Ecto neural progenitor cell (in vitro differentiated cells): ENCODE measurements at places on chromosomes 6 and 20.
A peak's percentile ranks its signal among the peaks of the same experiment; 100 is the strongest.

- DNase-seq, result no peak
Measured at GRCh38 chr20:43681468-43681942, 14.6 kb downstream of the MYBL2 start.

DNA sequence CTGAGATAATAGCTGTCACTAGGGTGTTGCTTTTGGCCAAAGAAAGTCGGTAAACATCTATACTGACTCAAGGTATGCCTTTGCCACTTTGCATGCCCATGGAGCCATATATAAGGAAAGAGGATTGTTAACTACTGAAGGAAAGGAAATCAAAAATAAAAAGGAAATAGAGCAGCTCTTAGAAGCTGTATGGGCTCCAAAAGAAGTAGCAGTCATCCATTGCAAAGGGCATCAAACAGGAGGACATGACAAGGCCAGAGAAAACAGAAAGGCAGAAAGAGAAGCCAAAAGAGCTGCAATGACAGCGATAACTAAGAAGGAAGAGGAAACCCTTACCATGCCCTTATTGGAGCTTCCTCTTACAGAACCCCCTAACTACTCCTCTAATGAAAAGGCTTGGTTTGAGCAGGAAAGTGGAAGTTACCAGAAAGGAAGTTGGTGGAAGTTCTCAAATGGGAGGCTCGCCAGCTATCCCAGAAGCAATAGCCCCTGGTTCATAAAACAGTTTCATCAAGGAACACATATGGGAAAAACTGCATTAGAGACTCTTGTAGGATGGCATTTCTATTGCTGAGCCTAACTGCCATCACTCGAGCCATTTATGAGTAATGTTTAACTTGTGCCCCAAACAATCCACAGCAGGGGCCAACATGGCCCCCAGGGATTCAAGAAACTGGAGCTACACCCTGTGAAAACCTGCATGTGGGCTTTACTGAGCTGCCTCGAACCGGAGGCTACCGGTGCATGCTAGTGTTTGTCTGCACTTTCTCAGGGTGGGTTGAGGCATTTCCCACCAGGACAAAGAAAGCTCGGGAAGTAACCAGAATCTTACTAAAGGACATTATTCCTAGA is 7.0 kb downstream of the IL22RA2 start:
- no peak for DNase-seq

GRCh38 chr6:2783188-2783963 is 18.2 kb downstream of the WRNIP1 start:
- no peak for DNase-seq

- DNase-seq, result no peak
Measured at GRCh38 chr6:141482796-141483597, 649.7 kb upstream of the GJE1 start.

DNA sequence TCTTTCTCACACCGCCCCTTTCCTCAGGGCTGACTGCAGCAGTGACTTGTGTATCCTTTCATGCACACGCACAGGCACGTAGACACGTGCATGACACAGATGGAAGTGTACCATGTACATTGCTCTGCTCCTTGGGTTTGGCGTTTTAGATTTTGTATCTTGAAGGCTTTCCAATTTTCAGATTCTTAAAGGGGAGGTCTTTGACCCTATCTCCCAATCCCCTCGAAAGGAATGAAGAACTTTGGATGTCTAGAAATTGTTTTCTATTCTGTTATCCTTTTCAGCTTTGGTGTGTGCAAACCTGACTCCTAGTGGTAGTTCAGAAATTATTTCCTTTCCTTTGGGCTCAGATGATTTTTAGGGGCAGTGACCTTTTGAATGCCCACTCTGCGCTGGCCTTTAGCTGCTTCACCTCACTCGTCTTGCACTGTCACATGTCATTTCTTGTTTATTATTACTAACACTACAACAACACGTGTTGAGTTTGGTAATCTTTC is 63.0 kb downstream of the HIVEP1 start:
- no peak for DNase-seq

DNA sequence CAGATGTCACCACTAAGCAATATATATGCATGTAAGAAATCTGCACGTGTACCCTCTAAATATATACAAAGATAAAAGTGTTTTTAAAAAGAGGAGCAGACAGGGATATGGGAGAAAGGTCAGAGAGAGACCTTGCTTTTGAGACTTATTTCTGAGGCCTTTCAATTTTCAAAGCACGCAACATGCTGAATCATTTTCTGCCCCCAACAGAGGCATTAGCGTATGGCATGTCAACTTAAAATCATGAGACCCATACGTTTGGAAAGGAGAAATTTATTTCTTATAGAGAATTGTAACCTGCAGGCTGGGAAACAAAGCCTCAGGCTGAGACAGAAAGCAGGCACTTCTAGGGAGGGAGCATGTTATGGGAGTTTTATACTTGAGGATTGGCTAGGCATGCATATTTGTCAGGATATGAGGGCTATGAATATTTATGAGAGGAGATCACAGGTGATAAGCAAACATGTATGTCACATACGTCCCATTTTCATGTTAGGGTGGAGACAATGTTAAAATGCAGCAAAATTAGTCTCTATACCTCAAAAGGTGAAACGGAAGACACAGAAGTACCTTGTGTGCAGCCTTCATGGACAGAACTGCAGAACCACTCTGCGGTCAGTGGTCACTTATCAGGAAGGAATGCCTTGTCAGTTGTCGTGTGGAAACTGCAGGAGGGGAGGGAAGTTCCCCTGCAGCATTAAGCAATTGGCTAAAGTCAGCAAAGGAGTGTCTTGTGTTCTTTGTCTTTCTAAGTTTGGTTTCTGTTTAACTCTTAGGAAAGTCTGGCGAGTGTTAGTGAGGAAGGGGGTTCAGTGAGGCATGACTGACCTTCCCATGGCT is 6.3 kb upstream of the GABRR2 start:
- DNase-seq, result no peak

GRCh38 chr6:36350681-36351571 is 14.2 kb upstream of the BNIP5 start:
- no peak for DNase-seq

DNA sequence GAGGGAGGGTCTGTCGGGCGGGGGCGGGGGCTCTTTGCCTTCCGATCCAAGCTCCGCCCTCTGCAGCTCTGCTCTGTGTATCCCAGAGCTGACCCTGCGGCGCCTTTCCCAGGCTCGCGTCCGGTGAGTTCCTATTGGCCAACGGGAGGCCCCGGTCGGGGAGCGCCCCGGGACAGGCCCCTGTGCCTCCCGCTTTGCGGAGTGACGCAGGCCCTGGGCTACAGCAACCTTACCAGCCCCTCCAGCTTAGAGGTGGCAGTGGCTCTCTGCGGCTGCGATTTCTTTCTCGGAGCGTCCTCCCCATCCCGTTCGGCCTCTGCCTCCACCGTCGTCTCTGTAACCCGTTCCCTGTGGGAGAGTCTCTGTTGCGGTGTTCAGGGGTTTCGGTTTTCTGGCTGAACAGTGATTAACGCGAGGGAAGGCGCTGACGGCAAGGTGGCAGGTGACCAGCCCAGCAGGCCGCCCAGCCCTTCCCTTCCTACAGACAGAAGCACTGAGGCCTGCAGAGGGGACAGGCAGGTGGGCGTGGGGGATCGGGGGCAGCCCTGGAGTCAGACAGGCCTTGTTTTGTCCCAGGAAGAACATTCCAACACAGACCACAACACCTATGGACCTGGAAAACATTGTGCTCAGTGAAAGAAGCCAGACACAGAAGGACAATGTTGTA is 18.1 kb upstream of the CEBPB start:
- DNase-seq, result peak; percentile 90

GRCh38 chr20:22060610-22061009 is 355.1 kb downstream of the PAX1 start:
- no peak for DNase-seq

- no peak for DNase-seq
Measured at GRCh38 chr20:64100946-64101688, 6.2 kb downstream of the NPBWR2 start.

DNA sequence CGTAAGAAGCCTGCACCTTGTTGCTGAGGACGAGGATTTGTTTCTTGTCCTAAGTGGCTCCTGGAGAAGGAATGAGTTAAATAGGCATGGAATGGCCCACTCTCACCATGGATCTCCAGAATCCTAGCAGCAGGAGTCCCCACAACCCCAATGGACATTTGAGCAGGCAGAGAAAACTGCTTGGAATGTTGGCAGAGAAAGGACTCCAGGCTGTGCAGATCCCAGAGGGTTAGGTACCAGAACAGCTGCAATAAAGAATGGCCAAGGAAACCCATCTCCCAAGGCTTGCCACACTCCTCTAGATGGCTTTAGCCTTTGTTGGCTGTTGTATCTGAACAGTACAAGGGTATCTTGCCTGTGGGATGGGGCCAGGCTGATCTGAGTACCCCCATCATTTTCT is 1415.7 kb upstream of the ADGRB3 start:
- DNase-seq, result no peak

DNA sequence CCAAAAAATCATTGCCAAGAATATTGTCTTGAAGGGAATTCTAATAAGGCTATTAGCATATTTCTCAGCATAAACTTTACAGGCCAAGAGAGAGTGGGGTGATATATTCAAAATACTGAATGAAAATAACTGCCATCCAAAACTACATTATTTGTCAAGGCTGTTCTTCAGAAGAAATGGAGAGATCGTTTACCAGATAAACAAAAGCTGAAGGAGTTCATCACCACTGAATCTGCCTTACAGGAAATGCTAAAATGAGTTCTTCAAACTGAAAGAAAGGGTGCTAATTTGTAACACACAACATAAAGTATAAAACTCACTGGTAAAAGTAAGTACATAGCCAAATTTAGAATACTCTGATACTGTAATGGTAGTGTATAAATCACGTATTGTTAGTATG is 517.0 kb downstream of the TENT5A start:
- no peak for DNase-seq

GRCh38 chr6:29414588-29414987 is at the start of gene OR12D1:
TSS of gene OR12D1 (plus strand) at chr6:29414928.
- DNase-seq, result no peak

GRCh38 chr6:150070236-150070818 is 1.4 kb upstream of the ULBP3 start:
- DNase-seq, result no peak

DNA sequence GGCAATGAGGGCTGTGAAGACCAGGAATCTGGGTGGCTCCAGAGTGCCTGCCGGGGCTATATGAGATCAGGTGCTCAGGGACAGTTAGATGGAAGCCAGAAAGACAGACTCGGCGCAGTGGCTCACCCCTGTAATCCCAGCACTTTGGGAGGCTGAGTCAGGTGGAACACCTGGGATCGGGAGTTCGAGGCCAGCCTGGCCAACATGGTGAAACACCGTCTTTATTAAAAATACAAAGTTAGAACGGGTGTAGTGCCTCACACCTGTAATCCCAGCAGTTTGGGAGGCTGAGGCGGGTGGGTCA is 43.4 kb downstream of the BCAS4 start:
- no peak for DNase-seq

GRCh38 chr20:1933465-1933870 is 38.3 kb downstream of the SIRPA start:
- no peak for DNase-seq

GRCh38 chr20:57411406-57412283 is 20.4 kb downstream of the RBM38 start:
- DNase-seq, result no peak

- DNase-seq, result no peak
Measured at GRCh38 chr6:106197441-106197840, 111.3 kb downstream of the PRDM1 start.

DNA sequence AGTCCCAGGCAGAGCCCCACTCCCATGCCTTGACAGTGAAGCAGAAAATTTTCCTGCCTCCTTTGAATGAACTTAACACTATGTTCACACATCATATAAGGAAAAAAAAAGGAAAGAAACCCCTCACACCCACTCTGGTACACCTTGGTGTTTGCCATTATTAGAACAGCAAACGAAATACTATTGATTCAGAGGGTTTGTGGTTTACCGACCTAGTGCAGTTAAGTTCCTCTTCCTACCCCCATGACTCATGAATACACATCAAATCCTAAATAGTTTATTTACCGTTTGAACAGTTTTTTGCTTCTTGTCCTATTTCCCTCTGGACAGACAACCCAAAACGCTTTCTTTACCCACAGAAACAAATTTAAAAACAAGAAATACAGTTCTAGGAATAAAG is 237.7 kb downstream of the FOXA2 start:
- DNase-seq, result no peak

GRCh38 chr6:146898069-146898887 is 299.5 kb downstream of the ADGB start:
- DNase-seq, result no peak

DNA sequence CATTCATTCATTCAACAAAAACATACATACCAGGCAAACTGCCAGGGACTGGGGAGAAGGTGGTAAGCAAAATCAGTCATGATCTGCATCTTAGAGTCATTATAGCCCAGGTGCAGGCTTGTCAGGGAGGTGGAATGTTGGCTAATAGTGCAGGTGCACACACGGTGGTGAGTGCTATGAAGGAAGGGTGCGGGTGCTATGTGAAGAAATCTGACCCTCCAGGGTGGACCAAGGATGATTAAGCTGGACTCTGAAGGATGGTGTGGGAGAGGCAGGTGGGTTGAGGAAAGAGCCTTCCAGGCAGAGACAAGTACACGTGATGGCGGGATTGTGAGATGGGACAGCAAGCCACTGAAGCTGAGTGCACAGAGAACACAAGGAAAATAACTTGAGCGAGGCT is 77.4 kb downstream of the B3GAT2 start:
- DNase-seq, result no peak

GRCh38 chr6:16006681-16007080 is 122.2 kb upstream of the MYLIP start:
- DNase-seq, result no peak

GRCh38 chr6:159446340-159446739 is 246.7 kb downstream of the SOD2 start:
- DNase-seq, result no peak

- no peak for DNase-seq
Measured at GRCh38 chr6:24408719-24409410, 6.1 kb downstream of the MRS2 start.

- DNase-seq, result peak; percentile 89
Measured at GRCh38 chr6:34888874-34889555, at the start of gene ANKS1A. TSS of gene ANKS1A (plus strand) at chr6:34889255. CDS start at chr6:34889403, 148 bp downstream.

GRCh38 chr6:19052219-19052618 is 665.1 kb downstream of the RNF144B start:
- DNase-seq, result no peak

DNA sequence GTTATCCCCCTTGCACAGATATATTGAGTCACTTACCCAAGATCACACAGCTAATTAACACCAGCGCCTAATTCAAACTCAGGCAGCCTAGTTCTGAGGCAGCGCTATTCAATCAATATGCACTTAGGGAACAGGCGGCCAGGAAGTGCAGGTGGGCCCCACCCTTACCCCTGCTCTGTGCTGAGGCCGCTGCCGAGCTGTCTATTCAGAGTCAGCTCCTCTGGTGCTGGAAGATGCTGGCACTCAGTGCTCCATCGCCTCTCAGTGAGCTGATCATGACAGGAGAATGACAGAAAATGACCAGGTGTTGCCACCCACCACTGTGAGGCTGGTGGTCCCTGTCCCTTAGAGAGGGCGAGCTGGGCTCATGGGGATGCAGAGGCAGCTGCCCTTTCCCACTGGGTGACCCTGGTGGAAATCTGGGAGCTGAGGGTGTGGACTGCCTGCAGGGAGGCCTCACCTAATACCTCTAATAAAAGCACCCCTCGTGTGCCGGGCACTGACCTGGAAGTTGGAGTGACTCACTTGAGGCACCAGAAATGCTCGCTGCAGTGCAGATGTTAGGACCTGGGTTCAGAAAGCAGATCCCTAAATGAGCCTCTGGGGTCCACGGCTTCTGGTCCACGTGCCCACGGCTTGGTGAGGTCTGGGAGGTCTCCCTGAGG is 42.5 kb upstream of the CD93 start:
- no peak for DNase-seq
